ENCODE measurements at places on chromosomes 7 and 10.
A peak's percentile ranks its signal among the peaks of the same experiment; 100 is the strongest.

- DNase-seq: no peak
Measured at GRCh38 chr10:79215531-79215930, 131.7 kb upstream of the PPIF start.

DNA sequence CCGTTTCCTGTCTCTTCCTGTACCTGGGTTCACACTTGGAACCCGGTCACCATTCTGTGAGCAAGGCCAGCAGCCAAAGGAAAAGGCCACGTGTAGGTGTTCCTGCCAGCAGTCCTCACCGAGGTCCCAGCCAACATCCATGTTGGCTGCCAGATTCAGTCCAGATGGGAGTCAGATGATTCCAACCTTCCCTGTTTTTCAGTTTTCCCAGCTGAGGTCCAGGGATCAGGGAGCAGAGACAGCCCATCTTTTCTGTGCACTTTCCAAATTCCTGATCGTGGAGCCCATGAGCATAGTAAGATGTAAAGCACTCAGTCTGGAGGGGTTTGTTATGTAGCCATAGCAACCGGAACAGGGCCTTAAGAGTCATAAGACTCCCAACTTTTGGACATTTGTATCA lies 3.9 kb upstream of the PVRIG start:
- DNase-seq: no peak

DNA sequence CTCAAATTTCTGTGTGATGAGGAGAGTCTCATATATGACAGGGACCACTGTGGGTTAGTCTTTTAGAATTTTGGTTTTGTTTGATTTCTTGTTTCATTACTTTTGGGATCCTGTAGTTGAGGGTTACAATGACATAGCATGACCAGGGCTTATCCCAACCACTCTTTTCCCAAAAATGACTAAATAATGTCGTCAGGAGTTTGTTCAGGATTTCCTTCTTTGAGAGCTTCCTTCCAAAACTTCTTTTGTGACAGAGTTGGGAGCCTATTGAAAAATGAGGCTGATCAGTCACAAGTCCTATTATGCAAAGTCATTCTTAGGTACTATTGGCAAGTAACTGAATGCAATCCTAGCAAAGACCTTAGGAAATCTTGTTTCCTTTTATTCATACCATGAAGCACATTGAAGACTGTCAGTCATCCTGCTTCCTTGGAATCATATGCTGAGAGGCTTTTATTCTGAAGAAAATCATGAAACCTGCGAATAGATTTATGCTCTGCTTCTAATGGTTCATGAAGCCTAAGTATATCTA lies 498.3 kb downstream of the LRMDA start:
- DNase-seq: no peak

DNA sequence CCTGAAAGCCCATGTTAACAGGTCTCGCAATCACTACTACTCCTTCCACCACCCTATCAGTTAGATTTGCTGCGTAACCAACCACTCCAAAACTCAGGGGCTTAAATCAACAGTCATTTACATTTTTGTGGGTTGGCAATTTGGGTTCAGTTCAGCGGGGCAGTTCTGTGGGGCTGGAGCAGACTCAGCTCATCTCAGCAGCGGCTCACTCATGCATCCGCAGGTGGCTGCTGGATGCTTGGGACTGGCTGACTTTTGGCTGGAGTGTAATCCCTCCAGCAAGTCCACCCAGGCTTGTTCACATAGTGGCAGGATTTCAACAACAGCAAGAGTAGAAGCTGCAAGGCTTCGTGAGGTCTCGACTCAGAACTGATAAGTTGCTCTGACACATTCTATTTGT lies 79.2 kb downstream of the NEUROD6 start:
- no peak for DNase-seq

GRCh38 chr7:46568420-46569132 lies 647.5 kb upstream of the IGFBP3 start:
- DNase-seq: no peak

GRCh38 chr7:70589590-70589989 lies 542.4 kb upstream of the GALNT17 start:
- DNase-seq: no peak

DNA sequence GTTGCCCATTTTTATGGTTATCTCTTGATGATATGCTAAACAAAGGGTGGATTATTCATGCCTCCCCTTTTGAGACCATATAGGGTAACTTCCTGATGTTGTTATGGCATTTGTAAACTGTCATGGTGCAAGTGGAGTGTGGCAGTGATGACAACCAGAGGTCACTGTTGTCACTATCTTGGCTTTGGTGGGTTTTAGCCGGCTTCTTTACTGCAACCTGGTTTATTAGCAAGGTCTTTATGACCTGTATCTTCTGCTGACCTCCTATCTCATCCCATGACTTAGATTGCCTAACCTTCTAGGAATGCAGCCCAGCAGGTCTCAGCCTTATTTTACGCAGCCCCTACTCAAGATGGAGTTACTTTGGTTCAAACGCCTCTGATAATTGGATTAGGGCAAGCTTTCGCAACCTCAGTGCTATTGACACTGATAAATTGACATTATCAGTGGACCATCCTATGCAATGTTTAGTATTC lies 36.9 kb downstream of the BAG3 start:
- DNase-seq: no peak

DNA sequence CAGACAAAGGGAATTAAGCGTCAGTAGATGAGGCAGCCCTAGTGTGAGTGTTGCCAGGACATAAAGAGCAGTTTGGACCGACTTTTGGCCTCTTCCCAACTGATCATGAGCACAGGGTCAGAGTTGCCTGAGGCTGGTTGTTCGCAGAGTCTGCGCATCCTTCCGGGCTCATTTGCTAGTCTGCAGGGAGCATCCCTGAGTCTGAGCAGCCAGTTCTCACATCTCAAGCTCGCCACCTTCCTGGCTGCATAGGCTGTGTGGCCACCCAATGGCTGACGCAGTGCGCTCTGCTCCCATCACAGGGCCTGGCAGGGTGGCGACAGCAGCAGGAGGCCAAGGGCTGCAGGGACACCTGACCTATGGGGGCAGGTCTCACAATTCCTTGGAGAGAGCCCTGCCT lies 5.0 kb downstream of the GAD2 start:
- no peak for DNase-seq

DNA sequence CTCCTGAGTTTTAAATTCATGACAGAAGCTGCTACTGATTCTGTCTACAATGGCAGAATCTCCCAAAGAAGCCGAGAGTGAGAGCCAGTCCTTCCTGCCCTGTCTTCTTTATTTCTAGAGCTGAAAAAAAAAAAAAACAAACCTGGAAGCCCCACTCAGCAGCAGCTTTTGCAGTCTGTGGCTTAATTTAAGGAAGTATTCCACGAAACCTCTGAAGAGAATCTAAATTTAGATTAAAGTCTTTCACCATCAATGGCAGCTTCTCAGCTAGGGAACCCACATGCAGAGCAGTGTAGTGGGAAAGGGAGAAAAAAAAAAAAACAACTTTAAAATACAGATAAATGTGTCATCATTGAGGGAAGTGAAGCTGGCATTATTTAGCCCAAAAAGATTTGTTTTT lies 23.4 kb downstream of the SMURF1 start:
- DNase-seq: no peak

DNA sequence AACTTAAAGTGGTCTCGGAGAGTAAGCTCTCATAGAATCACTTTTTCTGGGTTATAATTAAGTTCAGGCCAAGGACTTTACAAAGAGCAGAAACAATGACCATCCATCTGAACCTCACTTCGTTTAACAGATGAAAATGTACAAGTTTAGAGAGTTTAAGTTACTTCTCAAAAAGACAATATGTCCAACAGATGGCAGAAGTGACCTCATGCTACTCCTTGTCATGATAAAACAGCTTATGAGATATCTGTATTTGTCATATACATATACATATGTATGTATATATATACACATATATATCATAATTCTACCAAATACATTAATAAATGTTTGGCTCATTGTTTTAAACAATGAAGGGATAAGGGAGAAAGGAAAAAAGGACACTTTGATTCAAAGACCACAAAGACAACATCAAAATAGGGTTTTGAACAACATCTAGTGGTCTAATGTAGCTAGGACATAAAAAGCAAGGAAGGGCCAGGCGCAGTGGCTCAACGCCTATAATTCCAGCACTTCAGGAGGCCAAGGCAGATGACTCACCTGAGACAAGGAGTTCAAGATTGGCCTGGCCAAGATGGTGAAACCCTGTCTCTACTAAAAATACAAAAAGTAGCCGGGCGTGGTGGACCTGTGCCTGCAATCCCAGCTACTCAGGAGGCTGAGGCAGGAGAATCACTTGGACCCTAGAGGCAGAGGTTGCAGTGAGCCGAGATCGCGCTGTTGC lies 17.8 kb downstream of the NAPEPLD start:
- DNase-seq: no peak

- no peak for DNase-seq
Measured at GRCh38 chr7:45435846-45436245, 138.3 kb upstream of the ADCY1 start.

GRCh38 chr7:64098-64915 lies 128.1 kb upstream of the FAM20C start:
- no peak for DNase-seq

GRCh38 chr7:154795014-154795413 lies 207.9 kb downstream of the PAXIP1 start:
- DNase-seq: no peak

GRCh38 chr7:73802459-73802858 lies 28.3 kb upstream of the CLDN4 start:
- DNase-seq: no peak

GRCh38 chr10:25725917-25726716 lies 207.9 kb upstream of the MYO3A start:
- no peak for DNase-seq

DNA sequence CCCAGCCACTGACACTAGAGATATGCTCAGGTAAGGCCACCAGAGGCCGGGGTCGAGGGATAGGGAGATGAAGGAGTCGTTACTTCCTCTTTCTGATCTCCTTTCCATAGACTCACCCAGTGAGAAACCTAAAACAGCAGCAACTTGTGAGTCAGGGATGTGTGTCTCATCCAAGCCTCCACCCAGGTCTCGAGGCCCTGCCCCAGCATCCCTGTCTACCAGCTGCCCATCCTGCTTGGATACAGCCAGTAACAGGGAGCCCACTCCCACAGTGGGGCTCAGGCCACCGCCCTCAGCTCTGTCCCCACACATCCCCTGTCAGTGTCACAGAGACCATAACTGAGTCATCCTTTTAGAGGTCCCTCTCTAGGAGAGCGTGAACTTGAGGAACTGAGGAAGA lies 49.6 kb upstream of the CHST15 start:
- no peak for DNase-seq

GRCh38 chr7:98934267-98934666 lies 55.9 kb downstream of the TRRAP start:
- no peak for DNase-seq

- DNase-seq: no peak
Measured at GRCh38 chr10:129545261-129545660, 78.2 kb downstream of the MGMT start.

GRCh38 chr7:27204851-27205322 lies 5.0 kb upstream of the HOXA13 start:
- DNase-seq: no peak

DNA sequence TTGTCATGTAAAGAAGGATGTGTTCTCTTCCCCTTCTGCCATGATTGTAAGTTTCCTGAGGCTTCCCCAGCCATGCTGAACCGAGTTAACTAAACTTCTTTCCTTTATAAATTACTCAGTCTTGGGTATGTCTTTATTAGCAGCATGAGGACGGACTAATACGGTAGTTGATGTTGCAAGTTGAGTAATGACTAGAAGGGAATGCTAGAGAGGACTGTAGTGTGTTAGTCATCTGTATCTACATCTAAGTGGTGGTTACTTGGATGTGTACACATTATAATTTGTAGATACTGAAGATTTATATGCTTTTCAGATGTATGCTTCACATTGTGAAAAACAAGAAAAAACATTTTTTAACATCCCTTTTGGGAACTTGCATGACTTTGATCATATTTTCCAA lies 244.6 kb downstream of the POLR1F start:
- DNase-seq: no peak

DNA sequence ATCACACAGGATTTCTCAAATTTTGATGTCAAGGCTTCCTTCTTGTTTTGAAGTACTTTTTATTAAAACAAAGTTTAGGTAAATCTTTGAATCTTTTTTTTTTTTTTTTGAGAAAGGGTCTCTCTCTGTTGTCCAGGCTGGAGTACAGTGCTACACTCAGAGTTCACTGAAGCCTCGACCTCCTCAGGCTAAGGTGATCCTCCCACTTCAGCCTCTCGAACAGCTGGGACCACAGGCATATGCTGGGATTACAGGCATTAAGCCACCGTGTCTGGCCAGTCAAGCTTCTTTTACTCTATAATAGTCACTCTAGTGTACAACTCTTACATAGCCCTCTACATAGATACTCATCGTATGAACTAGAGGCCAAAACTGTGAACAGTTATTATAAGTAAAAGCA lies 3.4 kb downstream of the RUFY2 start:
- DNase-seq: no peak

DNA sequence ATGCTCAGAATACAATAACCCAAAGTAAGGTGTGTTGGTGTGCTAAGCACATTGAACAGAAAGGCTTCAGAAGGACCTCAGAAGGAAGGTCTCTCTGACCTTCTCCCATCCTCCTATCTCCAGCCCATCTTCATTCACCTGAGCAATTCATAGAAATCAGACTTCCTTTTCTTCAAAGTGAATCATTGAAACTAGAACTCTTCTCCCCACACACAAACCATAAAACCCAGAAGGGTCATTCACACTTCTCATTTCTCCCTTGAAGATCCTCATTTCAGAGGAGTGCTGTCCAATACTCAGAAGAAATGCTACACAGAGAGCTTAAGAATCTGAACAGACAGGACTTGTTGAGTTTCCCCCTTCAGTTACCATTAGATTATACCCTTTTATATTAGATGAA lies 89.5 kb downstream of the VWDE start:
- no peak for DNase-seq

GRCh38 chr7:104240401-104240800 lies 32.6 kb upstream of the ORC5 start:
- no peak for DNase-seq

DNA sequence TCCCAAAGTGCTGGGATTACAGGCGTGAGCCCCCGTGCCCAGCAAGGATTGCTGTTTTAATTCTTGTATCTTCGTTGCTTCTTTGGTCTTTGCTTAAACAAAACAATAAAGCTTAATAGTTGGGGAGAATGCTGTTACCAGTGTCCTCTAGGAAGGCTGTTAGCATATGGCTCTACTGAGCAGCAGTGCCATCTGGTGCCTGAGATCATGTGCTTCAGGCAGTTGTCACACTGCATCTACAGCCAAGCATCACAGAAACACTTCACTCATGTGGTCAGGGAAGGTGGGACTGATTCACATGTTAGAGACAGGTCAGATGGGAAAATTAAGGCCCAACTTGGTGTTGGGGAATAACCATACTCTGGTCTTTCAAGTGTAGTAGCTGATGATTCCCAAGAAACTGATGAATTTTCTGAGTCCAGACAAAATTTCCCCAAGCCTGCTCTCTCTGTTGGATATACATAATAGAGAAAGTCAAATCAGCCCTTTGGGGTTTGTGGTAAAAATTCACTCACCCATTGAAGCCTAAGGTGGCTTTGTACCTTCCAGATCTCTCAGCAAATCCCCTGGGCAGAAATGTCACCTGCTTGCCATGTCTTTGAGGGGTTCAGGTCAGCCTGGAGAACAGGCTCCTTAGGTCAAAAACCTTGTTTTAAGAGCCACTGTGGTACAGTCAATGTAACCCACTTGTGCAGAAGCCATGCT lies 28.4 kb downstream of the UBE2D4 start:
- peak; percentile 4 for DNase-seq

GRCh38 chr10:63286754-63287264 lies 153.7 kb downstream of the NRBF2 start:
- no peak for DNase-seq
